ENCODE measurements at places on chromosomes 4 and X.

DNA sequence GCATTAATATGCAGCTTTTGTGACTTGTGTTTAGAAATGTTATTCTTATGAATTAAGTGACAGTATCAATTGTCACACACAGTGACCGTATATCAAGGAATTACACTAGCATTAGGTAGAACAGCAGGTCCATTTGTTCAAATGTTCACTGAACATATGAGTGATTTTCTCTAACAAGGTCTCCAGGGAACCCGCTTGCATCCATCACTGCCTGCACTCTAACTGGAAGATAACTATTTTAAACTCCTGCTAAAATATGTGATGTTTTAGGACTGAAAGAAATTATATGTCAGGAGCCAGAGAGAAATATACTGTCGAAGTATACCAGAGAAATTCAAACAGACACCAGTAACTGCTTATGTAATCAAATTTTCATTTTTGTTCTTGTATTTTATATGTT is 1395.7 kb downstream of the PCDH18 start:
- no peak for DNase-seq

DNA sequence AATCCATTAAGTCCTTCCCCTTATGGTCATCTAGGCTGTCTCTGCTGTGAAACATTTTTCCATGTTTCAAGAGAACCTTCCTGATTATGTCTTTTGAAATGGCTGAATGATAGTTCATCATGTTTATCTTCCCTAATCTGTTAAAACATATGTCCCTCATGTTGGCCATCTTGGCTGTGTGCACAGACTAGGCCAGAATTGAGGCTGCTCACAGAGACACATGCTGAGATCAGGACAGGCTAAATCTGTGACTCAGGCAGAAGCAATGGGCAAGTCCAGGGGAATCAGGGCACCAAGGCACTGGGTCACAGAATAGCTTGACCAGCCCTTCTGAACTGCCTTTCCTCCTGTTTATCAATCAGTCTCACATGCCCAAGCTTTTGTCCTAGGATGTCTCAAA is 78.3 kb downstream of the FHDC1 start:
- no peak for DNase-seq

DNA sequence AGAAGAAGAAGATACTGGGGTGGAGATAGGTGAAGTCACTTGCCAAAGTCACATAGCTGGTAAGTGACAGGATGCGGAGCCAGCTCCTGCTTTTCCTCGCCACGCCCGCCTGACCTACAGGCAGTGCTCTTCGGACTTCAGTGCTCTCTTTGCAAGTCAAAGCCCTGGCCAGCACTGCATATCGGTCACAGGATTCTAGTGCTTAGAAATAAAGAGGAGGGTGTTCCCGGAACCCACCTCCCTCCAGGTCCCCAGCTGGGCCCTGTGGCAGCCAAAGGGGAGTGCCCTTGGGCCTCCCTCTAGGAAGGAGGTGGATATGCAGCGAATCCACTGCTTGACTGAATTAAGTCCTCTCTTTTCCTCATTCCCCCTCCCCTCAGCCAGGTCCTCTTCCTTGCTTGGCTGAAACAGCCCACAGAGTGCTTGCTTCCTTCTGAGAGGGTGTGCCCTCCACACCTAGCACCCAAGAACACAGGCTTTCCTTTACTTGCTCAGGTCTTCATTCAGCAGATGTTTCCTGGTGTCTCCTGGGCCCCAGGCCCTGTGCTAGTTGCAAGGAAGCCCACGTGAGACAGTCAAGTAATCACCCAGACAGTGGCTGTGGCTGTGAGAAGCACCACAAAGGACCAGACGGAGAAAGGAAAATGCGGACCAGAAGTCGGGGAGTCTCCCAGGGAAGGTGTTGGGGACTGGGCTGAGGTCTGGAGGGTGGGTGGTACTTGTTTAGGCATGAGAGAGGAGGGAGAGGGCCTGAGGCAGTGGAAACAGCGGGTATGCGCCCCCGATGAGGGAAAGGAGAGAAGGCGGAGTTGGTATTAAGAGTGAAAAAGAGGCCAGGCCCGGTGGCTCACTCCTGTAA is 14.0 kb upstream of the HMGB3 start:
- DNase-seq, result no peak

GRCh38 chr4:13765539-13765938 is 138.0 kb upstream of the BOD1L1 start:
- no peak for DNase-seq

DNA sequence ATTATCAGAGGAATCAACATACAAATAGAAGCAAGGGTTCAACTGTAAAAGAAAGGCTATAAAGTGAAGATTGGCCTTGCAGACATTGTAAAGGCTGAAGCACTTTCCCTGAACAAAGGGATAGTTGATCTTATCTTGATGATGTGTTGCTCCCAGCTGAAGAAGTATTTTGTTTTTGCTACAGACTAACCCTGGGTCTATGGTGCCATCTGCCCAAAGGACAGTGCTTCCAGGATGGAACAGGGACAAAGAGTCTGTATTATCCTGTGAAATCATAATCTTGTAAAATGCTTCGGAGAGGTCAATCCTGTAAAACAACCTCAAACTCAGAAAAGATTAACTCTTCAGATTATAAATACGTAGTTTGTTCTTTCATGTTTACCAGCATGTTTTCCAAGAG is 251.7 kb upstream of the ANKRD50 start:
- DNase-seq, result no peak

- DNase-seq, result no peak
Observed at GRCh38 chrX:7147413-7147977, at the start of gene STS. TSS of gene STS (plus strand) at chrX:7147712. CDS start at chrX:7253200, 105,488 bp downstream.

DNA sequence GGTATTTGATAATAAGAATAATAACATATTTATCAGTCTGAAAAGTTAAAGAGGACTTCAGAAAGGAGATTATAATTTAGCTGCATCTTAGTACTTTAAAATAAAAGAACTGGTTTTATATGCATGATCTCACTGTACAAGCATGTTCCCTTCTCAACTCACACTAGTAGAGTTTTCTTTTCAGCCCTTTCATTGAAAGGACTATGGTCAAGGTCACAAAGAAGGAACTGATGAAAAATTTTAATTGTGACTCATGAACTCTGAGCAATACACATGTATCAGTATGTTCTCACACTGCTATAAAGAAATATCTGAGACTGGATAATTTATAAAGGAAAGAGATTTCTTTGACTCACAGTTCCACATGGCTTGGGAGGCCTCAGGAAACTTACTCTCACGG is 73.7 kb upstream of the NDST4 start:
- DNase-seq, result no peak

- DNase-seq, result no peak
Observed at GRCh38 chr4:133124746-133125145, 24.3 kb upstream of the PCDH10 start.

DNA sequence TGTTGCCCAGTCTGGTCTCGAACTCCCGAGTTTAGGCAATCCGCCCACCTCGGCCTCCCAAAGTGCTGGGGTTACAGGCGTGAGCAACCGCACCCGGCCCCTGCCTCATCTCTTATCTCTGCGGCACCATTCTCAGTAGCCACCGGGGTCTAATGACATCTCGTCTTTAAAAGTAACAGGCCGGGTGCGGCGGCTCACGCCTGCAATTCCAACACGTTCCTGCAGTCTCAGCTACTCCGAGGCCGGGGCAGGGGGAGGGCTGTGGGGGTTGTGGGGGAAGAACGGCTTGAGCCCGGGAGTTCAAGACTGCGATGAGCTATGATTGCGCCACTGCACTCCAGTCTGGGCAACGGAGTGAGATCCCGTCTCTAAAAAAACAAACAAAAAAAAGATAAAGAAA is 28.8 kb downstream of the ING2 start:
- no peak for DNase-seq

- DNase-seq, result no peak
Observed at GRCh38 chr4:75235359-75235951, 278.7 kb downstream of the RCHY1 start.

DNA sequence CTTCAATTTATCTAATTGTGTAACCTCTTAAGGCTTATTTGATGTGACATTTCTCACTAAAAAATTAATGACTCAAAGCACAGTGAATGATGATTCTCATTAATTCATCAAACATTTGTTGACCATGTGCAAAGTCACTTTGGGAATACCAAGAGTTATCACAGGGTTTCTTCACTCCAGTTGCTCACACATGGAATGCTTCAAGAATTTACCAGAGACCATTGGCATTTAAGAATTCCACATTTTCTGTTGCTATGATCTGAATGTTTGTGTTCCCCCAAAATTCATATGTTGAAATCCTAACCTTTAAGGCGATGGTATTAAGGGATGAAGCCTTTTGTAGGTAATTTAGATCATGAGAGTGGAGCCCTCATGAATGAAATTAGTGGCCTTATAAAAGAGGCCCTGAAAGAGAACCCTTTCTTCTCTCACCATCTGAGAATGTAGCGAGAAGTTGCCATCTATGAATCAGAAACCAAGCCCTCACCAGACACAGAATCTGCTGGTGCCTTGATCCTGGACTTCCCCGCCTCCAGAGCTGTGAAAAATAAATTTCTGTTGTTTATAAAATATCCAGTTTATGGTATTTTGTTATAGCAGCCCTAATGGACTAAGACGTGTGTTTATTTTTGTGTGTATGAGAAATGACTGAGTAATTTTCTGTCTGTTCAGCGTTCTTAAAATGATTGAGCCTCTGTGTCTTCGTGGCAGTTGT is 16.4 kb upstream of the SRPX start:
- no peak for DNase-seq

DNA sequence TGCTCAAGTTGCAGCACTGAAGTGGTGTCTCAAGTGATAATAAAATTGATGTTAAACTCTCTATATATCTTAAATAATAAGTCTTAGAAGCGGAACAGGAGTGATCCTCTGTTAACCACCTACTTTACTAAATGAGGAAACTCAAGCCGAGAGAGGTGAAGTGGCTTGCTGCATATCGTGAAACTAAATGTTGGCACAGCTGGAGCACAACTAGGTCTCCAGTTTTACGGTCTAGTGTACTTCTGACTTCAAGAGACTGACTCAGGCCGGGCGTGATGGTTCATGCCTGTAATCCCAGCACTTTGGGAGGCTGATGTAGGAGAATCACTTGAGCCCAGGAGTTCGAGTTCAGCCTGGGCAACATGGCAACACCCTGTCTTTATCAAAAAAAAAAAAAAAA is 35.5 kb upstream of the PLS3 start:
- DNase-seq, result no peak

GRCh38 chrX:68728186-68728585 is 80.7 kb downstream of the STARD8 start:
- no peak for DNase-seq

DNA sequence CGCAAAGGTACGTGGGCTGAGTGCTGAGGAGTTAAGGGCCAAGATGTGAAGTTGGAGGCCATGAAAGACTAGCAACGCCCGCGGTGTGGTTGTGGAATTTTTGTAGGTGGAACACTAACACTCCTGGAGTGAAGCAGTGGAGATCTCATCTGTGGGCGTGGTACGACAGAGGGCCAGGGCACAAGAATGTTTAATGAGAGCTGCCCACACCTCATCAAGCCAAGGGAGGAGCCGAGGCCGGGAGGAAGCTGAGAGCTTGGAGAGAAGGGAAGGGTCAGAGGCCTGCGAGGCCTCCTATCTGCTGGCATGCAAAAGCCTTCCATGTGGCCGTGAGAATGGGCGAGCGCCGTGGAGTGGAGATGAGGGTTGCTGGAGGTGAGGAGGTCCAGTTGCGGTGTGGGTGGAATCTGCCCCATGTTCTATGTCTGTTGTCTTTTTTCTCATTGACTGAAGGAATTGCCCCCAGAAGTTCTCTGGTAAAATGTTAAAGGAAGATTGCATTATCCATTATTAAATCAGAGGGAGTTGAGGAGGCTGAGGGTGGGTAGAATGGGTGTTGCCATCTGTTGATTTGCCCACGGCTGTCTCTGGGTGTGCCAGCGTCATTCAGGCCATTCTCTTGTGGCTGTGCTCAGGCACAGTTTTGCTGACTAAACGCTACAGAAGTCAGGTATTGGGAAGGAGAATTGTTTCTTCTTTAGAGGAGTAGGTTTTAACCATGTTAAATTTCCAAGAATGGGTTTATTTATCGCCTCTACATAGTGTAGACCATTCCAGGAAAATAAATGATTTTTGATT is 19.8 kb downstream of the SNX25 start:
- DNase-seq, result no peak

- DNase-seq, result no peak
Observed at GRCh38 chrX:19902110-19902509, 14.7 kb upstream of the SH3KBP1 start.

- no peak for DNase-seq
Observed at GRCh38 chr4:175970724-175971123, 94.9 kb upstream of the WDR17 start.

GRCh38 chrX:138411048-138411447 is 300.5 kb downstream of the FGF13 start:
- DNase-seq, result no peak

DNA sequence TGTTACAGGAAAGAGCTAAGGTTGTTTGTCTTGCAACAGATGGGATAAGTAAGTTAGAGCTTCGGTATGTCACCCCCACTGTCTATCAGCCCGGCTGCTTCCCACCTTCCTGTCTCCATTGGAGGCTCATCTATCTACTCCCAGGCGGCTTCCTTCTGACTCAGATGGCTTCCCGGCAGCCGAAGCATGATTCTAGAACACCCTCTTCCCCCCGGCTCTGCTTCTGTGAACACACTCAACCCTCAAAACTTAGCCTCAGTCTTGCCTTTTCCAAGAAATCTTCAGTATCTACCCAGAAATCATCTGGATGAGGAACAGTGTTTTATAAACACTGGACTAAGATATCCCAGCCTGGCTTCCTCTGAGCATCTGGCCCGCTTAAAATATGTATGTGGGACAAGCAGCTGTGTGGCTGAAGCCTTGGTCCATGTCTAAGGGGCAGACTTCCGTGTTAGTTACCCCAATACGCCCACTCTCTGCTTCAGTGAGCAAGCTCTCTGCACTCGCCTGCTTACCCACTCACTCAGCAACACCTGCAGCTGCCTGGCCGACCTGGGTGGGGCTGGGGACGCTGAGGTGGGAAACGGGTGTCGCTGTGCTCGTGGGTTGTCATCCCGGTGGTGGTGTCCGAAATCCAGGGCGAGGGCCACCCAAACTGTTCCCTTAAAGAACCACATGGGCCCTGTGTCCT is 12.0 kb upstream of the SLC2A9 start:
- no peak for DNase-seq

DNA sequence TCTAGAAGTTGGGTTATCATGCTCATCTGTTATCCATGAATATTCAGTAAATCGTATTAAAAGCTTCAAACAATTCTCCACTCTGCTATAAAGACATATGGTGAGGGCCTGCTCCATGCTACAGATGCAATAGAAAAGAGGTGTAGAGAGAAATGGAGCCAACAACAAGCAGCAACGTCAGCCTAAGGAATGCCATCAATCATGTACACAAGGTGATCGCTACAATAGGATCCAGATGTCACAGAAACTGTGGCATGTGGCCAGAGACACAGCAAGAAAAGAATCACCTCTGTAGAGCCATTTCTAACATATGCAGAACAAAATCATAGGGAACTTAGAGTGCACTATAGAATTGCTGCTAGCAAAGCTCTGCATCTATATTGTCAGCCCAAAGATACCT is 1188.1 kb downstream of the PCDH7 start:
- no peak for DNase-seq

DNA sequence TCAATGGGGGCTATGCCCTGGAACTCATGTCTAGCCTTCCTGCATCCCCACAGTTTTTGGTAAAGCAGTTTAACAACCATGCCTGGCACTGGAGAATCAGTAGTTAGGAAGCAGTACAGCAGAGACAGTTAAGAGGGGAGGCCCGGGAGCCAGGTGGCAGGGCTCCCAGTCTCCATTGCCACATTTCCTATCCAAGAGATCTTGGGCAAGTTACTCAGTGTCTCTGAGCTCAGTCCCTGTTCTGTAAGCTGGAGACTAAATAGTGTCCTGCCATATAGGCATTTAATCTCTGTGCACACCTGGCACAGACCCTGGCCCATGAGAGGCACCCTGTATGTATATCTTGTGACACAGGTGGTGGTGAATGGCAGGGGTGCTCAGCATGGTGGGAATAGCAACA is 156.1 kb upstream of the EOLA2 start:
- no peak for DNase-seq
